ENCODE measurements at places on chromosomes 7 and 10.
A peak's percentile ranks its signal among the peaks of the same experiment; 100 is the strongest.

GRCh38 chr10:85111271-85111670, 782.9 kb downstream of the CCSER2 start:
- DNase-seq, result no peak

DNA sequence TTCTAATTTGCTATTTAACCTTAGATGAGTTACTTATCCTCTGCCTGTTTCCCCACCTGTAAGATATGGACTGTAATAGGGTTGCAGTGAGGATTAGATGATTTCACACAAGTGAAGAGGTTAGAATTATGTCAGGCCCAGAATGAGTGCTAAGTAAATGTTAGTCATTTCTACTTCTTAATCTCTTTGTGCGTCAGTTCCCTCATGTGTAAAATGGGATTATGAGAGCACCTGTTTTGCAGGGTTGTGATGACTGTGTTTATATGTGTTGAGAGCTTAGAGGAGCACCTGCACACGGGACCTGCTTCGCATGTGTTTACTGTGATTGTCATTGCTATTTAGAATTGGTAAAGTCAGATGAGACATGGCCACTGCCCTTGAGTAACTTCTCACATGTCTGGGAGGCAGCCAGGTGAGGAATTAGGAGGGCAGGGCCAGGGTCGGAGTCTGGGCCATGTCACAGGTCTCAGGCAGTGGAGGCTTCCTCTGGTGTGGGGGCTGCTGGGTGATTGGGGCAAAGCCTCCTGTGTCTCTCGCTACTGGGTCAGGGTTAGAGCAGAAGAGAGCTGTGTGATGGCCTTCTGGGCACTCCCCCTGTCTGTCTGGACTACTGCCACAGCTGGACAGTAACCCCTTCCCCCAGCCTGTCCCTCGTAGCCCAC, 106.7 kb downstream of the WDFY4 start:
- no peak for DNase-seq

DNA sequence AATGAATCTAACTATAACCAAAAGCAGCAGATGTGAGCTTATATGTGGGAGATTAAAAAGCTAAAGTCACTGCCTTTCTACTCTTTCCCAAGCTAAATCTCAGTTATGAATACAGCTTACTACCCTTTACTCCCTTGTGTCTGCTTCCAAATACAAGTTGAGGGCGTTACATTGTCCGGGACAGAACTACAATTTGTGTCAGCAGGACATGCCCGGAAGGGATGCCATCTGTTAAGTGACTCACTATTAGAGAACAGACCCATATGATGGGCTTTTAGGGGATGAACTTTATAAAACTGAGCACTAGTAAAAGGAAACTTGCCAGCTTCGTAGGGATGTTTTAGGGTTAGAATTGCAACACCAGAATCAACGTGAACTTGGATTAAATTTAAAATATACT, 299.7 kb upstream of the CSTF2T start:
- DNase-seq, result no peak

GRCh38 chr10:122725768-122726167, 26.1 kb upstream of the C10orf120 start:
- no peak for DNase-seq

GRCh38 chr7:37041461-37041860, 317.2 kb upstream of the AOAH start:
- no peak for DNase-seq

DNA sequence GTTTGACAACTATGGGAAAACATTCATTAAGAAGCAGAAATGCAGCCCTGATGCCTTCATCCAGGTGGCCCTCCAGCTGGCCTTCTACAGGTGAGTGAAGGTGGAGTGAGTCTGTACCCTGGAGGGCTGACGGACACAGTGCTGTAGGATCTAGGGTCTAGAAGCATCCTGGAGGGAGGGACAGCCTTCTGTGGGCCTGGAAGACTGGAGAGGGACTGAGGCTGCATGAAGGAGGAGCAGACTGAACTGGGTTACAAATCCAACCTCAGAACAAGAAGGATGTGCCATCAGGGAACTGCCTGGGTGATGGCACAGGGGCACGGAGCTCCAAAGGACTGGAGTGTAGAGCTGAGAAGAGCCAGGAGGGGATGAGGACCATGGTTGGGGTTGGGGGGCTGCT, 27.5 kb upstream of the C10orf53 start:
- no peak for DNase-seq

- DNase-seq, result peak; percentile 84
Observed at GRCh38 chr7:63925626-63926460, 72.8 kb upstream of the ZNF722 start.

DNA sequence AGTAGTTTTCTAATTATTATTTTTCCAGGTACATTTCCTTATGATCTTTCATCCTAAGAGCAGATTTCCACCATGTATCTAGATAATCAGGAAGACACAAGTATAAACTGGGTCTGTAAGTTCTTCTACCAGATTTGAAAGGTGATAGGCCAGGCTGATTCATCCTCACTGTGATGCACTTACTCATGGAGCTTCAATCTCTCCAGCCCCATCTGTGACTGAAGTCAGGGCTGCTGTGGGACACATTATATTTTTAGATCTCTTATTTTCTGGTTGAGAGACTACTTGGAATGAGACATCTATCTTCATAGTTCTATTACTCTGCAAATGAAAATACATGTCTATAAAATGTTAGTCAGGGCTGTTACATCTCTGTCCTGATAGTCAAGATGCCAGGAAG, 85.5 kb upstream of the SLC25A13 start:
- no peak for DNase-seq

DNA sequence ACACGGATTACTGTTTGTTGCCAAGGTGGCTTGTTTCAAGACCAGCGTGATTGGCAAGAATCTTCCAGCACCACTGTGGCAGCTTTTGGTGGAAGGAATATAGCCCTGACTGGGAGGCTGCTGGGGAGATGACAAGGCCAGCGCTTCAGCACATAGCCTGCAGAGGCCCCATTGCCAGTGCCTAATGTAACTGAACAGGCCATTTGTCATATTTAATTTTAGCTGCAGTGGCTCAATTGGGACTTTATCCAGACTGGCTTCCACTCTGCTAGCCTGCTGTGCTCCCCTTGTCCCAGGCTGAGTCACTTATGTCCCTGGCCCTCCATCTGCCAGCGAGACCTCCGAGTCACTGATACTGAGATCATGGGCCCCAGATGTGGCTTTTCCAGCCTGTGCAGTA, 483.1 kb downstream of the GALNT17 start:
- DNase-seq, result no peak

DNA sequence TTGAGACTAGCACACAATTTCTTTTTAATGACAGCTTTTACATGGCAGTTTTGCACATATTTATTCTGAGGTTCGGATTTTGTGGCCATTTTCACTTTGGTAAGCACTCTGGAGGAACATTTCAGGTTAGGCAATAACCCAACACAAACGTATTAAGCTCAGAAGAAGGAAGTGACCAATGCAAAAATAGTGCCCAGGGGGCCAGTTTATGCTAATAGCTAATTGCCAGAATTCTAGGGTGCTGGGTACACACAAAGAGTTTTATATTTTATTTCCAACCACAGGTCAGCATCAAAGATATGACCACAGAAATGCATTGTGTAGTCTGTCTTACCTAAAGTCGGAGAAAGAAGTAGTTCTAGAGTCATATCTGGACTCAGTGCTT, 8.4 kb upstream of the AGR2 start:
- peak; percentile 38 for DNase-seq

DNA sequence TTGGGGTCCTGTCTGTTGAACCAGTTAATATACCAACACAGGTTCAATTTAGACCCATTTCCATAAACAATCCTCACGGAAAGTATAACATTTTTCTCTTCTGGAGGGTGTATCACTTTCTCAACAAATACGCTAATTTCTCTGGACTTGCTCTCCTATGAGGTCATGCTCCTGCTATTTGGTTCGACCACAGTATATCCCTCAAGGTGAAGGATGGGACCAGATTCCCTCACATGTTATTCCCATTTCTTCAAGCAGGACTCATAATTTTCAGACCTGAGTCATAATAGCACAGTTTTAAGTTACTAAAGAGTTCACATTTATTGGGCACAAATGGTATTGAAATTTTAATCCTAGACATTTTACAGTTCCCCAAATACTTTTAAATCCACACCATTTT, 57.2 kb downstream of the ADAM12 start:
- no peak for DNase-seq

GRCh38 chr7:81884817-81885216, 115.0 kb upstream of the HGF start:
- DNase-seq, result peak; percentile 36

DNA sequence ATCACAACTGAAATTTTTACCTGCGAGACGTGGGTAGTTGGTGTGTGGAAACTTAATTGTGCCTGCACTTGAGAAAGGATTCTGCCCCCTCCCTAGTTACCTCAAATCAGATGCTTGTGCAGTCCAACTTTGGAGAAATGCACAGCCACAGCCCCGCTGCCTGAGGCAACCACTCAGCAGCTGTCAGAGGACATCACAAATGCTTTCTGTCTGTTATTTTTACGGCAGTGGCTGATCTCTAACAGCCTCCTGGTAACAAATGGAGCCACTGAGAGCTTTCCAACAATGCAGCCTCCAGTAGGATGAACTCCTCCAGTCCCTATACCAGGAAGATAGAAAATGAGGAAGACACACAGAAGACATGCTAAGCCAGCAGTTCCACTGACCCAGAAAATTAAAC, 712.2 kb upstream of the GHITM start:
- DNase-seq, result no peak

DNA sequence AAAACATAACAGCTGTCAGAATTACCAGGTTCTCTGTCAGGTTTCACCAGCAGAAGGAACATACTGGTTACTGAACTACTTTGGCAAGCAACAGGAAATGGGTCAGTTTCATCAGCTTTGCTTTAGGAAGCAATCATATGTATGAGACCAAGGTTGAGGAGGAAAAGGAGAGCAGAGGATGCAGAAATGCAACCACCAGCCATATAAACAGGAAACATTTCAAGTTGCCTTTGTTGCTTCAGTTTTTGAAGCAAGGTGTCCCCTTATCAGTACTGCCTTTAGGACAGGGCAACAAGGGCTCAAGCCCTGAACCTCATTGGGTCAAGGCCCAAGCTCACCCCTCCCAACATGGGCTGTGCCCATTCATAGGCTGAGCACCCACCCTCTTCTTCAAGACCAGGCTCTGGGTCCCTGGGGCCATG, 10.2 kb downstream of the HIPK2 start:
- DNase-seq, result peak; percentile 70

DNA sequence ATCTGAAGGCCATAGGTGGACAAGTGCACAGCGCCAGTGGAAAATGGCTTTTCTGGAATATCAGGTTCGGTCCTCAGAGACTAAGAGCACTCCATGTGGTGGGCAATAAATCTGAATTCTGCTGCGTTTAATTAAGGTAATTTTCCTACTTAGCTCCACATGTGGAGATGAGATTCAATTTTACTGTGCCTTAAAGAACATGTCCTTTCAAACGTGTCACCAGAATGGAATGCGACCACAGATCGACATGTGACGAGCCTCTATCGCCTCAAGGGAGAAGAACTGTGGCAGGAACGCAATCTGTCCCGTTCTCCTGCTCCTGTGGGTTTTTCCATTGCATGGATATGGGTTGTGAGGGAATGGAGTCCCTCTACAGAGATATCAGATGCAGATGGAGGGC, 205.3 kb upstream of the ZNF32 start:
- DNase-seq, result no peak

GRCh38 chr7:85573346-85573745, 386.5 kb upstream of the SEMA3D start:
- DNase-seq, result no peak

DNA sequence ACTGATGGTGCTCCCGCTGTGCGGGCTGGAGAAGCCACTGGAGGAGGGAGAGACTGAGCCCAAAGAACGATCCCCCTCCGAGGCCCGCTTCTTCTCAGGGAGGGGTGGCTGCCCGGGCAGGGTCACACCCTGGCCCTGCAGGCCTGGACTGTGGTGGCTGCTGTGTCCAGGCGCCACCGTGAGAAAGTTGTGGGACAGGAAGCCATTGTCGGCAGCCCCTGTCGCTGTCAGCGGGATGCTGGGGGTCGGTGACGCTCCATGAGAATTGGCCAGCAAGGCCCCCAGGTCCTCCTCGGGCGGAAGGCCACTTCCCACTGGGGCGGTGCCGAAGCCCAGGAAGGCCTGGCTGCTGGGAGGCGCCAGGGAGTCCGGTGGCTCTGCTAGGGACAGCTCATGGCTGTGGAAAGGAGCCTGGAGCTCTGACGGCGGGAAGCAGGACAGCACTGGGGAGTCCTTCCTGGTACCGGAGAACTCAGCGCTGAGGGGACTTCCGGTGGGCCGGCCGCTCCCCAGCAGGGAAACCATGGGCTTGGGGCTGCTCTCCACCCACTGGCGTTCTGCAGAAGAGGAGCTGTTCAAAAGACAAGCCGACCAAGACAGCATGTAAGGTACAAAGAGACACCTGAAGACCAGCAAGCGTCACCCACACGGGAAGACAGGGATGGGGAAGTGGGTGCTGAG, 278.8 kb downstream of the TNS3 start:
- no peak for DNase-seq

DNA sequence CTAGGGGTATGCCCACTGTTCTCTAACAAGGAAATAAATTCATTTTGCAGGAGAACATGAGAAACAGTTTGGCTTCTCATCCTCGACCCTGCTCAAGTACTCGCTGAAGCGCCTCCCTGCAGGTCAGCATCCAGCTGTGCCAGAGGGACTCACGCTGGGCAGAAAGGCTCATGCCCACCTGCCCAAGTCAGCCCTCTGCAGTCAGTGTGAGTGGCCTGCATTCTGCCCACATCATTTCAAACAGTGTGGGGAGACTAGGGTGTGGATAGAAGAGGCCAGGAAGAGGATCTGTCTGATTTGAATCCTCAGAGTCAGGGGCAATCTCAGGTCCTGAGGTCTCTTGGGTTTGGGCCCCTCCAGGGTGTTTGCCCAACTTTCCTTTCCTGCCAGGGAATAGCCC, 297.8 kb downstream of the ELMO1 start:
- DNase-seq, result no peak

DNA sequence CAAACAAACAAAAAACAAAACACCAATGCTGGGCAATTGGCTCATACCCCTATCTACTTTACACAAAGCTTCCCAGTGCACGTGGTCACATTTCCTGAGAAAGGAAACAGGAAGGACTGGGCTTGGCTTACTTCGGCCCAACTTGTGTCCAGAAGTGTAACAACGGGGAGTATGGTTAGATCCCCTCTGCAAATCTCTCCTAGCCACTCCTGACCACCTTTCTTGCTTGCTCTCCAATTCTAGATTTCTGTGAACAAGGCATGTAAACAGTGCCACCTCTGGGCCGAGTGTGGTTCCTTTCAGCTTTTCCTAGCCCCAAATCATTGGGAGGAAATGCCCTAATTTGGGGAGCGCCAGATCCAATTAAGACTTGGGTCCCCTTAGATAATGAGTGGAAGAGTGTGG, 21.0 kb upstream of the FRAT2 start:
- DNase-seq, result peak; percentile 77

DNA sequence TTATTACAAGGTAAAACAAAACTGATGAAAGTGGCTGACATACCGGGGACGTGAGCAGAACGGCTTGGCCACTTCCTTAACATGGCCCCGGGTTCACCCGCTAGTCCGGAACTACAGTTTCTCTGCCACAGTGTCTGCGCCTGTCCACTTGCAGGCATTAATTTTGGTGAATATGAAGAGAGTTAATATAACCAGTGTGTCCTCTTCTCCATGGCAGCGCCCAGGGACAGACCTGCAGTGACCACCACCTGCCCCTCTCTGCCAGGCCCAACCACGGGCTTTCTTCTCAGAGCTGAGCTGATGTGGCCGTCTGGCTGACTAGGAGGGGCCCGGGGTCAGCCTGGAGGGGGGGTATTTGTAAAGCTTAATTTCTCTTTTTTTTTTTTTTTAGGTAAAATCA, 1.1 kb upstream of the NDUFB2 start:
- no peak for DNase-seq

Data from inflammatory macrophage (primary cell).